ENCODE measurements at places on chromosomes 7 and 10.

DNA sequence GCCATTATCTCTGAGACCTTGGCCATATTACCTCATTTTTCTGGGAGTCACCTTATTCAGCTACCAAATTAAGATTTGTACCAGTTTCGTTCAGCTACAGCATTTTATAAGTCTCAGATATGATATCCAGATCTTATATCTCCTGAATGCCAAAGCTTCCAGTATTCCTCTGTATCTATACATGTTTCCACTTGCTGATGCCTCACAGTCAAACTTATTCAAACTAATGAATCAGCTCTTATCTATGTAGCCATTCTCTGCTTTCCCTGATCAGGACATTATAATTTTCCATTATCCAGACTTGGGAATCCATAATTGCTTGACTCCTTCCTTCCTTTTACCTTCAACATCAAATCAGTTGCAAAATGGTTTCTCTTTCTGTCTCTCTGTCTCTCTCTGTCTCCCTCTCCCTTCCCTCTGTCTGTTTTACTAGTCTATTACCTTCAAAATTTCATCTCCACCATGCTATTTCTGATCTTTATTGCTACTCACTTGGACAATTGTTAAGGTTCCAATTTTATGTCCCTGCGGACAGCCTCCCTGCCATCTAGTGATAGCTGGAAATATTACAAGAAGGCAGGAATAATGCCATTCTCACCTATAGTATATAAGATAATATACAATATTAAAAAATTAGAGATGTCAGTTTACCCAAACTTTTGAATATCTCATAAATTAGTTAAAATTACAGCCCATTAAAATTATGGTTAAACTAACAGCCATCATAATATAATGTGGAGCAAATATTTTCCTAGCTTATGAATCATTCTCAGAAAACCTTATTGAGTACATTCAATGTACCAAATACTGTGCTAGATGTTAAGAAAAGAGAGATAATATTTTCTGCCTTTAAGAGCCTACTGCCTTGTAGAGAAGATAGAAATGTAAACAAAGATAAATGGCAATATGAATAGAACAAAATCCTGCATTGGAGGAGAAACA lies 89.8 kb downstream of the PCLO start:
- no peak for DNase-seq

- DNase-seq = no peak
Measured at GRCh38 chr10:48439581-48440041, 133.1 kb downstream of the MAPK8 start.

- no peak for DNase-seq
Measured at GRCh38 chr10:62880162-62880561, 64.0 kb upstream of the EGR2 start.

DNA sequence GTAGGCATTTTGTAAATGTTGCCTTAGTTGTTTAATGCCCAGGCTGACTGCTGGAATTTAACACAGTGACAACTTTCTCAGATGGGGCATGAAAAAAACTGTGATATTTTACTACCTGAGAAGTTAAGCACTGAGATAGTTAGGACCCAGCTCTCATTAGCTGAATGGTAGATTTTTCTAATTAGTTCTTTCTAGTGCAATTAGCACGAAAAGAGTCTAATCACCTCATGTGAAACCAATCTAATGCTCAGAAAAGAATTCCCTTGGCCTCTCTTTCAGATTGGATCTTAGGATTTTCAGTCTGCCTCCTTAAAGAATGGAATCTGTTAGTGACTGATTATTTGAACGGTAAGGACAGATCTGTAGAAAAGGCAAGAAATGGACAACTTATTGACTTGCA lies 743.2 kb downstream of the AUTS2 start:
- DNase-seq = no peak

GRCh38 chr10:29737074-29737593 lies 102.4 kb upstream of the SVIL start:
- DNase-seq = peak; percentile 60
